Renal cortical epithelial cell (primary cell): ENCODE measurements at places on chromosomes 3 and 15. TPM values are rescaled to one million over a fixed set of nuclear protein-coding genes. Genes with fewer than 3 reads are reported as not detected.
A peak's percentile ranks its signal among the peaks of the same experiment; 100 is the strongest.

DNA sequence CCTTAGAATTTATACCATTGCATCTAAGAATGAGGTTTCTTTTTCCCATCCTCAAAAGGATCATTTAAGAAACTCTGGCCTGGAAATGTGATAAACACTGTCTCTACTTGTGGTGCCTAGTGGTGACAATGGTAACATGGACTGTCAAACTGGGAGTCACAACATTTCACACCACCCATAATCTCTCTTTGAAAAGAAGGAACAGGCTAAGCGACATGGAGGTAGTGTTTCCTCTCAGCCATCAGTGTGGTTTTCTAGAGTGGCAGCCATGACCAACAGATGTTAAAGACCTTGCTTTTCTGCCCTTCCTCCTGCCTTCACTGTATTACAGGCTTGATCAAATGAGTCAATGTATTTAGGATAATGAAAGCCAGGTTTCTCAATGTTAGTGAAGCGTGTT lies 283.1 kb upstream of the STAC start:
- DNase-seq: no peak

DNA sequence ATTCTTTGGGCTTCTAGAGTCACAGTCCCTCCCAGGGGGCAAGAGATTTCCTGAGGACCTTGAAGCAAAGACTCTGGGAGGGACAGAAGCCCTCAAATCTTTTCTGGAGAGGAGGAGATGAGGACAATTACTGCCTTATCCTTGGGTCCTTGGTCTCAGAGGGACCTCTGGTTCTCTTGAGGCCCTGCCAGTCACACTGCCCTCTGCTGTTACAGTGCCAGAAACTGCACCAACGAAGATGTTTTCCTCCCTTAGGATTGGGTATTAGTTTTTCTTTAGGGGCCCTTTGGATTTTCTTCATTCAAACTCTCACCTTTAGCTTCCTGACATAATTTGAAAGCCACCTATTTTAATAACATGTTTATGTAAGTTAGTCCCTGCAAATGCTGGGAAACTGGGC lies 58.2 kb upstream of the SCN5A start:
- DNase-seq: no peak

DNA sequence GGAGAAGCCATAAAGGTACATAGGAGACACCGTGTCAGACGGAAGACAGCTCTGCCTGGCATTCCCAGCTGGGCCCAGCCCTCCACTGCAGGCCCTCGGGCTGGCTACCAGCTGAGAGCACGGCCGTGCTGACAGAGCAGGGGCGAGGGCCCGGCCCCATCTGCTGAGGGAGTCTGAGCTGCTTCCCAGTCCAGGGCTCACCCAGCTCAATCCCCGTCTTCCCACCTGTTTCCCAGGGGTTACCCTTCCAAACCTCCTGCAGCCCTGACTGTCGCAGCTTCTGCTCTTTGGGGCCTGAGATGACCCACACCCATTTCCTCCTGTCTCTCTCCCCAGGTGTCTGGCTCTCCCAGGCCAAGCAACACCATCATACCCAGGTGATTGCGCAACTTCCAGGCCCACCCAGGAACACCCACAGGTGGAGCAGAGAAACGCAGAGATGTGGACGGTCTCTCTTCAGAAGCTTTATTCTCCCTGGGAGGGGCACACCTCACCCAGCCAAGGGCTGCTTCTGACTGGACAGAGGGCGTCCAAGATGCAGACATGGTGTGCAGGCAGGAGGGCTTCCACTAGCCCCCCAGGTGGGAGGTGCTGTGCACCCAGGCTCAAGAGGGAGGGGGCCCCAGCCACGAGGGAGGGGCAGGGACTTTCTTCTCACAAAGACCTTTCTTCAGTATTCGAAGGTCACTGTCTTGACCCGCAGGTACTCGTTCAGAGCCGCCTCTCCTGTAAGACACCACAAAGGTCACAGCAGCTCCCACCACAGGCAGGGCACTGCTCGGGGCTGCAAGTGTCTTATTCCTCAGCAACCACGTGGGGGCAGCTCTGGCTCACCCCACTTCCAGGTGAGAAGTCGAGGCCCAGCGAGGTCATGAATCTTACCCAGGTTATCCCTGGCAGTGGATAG lies 19.4 kb upstream of the SLC41A3 start:
- DNase-seq: no peak

DNA sequence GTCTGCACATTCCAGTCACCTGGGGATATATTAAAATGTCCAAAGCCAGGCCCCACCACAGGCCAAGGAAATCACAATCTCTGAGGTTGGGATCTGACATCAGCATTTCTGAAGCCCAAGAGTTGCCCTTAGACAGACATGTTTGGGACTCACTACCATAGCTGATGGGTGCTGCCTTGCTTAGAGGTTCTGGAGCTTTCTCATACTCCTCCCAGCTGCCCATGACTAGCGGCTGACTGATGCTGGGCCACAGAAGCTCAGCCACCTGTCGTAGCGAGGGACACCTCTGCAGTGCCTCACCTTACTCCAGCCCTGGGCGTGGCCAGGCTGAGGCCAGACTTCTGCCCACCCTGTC lies 58.8 kb upstream of the XCR1 start:
- no peak for DNase-seq

- no peak for DNase-seq
These were observed 40.2 kb upstream of the SLC6A11 start for GRCh38 chr3:10775828-10776227.

- peak; percentile 37 for DNase-seq
These were observed 352.3 kb downstream of the ROBO2 start for GRCh38 chr3:77392181-77392580.

DNA sequence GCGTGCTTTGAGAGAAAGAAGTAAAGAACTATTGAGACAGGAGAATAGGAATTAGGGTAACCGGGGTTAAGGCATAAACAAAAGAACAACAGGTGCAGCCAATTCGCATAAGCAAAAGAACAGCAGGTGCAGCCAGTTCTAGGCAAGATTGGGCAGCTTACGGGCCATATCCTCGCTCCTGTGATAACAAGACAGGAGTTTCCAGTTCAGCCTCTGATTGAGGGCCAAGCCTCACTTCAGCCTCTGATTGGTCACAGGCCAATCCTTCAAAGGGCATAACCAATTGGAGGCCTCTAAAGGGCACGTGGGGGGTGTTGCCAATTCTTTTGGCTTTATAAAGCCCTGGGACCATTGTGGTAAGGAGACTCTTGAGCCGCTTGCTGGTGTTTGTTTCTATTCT lies 143.5 kb downstream of the GADL1 start:
- DNase-seq: no peak

GRCh38 chr15:79049416-79049815 lies 41.2 kb downstream of the RASGRF1 start:
- DNase-seq: no peak

DNA sequence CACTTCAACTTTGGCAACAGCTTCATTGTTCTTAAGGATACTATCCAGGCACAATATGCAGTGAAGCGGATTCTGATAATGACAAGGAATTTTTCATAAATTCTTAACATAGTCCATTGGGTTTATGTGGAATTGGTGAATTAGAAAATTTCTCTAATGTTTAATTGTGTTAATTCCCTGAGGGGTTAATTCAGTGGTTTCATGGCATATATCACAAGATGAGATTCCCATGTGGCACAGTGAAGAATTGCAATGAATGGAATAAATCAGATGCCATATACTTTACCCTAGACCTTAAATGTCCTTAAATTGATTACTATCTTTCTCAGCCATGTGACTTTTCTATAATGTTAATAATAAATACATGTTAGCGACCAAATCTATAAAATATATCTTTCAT lies 1244.1 kb downstream of the ROBO2 start:
- DNase-seq: no peak

- DNase-seq: no peak
These were observed 7.8 kb downstream of the ATP6V1A start for GRCh38 chr3:113754494-113755159.

DNA sequence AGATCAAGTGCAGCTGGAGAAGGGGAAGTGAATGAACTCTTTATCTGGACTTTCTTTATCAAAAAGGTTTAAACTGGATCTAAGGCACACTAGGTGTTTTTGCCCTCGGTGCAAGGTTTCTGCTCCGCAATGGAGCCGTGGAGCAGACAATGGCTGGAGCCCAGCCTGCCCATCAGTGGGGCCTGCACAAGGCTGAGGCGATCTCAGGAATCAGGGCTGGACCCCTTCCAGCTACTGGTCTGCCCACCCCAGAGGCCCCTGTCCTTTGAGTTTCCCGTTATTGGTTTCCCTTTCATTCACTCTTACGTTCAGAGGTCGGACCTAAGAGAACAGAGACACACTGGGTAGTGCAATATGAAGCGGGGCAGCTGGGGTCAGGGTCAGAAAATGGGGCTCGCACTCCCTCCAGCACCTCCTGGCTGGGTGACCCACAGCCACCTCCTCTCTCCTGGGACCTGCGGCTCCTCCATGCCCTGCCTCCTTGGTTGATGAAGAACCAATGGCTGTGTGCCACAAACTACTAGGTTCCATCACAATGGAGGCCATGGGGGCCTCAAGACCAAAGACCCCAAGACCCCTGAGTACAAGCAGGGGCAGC lies 164.6 kb downstream of the CHSY1 start:
- no peak for DNase-seq

- DNase-seq: peak; percentile 30
These were observed 193.6 kb downstream of the UACA start for GRCh38 chr15:70569714-70570231.

- no peak for DNase-seq
These were observed 24.6 kb upstream of the SACM1L start for GRCh38 chr3:45664578-45664977.

DNA sequence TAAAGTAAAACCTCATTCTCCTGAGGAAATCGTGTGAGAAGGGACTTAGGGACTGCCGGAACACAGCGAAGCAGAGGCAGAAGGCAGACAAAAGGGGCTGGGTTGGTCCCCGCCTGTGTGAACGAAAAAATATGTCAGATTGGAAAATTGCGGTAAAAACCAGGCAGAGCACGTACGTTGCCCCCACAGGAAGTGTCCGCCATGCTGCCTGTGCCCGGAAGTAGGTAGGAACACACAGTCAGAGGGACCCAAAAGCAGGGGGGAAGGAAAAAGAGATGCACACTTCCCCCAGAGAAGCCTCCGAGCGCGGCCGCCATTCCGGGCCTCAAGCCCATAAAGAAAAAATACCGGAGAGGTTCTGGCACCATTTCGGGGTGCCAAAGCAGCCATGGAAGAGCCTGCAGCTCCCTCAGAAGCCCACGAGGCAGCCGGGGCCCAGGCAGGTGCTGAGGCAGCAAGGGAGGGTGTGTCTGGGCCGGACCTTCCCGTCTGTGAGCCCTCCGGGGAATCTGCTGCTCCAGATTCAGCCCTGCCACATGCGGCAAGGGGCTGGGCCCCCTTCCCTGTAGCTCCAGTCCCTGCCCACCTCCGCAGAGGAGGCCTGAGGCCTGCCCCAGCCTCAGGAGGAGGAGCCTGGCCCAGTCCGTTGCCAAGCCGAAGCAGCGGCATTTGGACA lies at the start of gene MKRN3:
MKRN3 (plus strand) TSS at position 280 of the 676 bp plus-strand sequence; CDS start at position 389, 109 bp downstream.
- peak; percentile 3 for DNase-seq

DNA sequence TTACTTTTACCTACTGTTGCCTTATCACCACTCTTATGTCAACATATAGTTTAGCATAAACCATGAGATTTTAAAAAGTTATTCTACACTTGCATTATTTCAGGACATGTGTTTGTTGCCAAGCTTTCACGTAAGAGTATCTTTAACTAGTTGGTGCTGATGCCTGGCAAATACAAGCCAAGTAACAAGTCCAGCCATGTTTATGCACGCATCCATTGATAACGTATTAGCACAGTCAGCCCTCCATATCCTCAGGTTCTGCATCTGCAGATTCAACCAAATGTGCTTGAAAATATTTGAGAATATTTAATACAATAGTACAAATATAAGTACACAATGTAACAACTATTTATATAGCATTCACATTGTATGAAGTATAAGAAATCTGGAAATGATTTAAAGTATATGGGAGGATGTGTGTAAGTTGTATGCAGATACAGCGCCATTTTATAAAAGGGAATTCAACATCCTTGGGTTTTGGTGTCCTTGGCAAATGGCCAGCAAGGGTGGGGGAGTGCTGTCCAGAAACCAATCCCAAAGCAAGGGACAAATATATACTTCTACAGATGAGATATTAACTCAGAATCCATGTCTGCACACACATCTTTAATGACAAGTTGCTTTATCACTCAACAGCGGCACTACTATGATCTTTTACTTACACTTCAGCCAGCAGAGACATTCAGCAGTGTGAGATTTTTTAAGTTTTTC lies 8.7 kb upstream of the SETD5 start:
- DNase-seq: no peak

DNA sequence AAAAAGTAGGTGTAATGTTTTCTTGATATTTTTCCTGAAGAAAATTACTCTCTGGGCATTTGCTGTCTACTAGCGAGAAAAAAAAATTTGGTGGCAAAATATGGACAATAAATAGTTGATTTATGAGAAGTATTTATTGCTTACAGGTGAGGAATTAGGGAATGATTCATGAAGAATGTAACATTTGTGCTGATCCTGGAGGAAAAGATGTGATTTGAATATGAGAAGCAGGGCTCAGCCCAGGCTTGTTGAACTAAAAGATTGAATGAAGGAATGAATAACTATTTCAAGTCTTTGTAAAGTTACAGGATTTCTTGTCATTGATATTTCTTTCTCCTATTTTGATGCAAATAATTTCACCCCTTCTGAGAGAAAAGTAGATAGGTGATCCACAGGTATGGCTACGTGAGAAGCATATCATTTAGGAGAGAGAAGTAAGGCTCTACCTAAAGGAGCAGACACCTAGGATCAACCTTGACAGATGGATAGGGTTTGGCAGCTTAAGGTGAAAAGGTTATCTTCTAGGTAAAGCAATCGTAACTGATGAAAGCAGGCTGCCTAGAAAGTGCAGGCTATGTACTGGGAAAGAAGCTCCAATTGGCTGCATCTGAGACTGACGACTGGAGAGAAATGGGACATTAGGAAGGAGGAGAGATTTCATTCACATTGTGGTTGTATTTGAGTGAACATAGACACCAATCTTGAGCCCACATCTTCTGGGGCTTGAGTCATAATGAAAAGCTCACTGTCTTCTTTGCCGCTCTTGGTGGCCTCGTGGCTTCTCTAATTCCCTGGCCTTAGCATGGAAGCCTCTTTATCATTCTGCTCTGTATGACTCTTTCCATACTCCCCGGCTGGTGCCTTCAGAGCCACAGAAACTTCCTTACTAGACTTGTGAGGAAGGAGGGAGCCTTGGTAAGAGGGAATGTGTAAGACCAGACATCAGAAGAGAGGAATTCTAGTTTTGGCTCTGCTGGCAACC lies 106.5 kb downstream of the P3H2 start:
- DNase-seq: no peak

DNA sequence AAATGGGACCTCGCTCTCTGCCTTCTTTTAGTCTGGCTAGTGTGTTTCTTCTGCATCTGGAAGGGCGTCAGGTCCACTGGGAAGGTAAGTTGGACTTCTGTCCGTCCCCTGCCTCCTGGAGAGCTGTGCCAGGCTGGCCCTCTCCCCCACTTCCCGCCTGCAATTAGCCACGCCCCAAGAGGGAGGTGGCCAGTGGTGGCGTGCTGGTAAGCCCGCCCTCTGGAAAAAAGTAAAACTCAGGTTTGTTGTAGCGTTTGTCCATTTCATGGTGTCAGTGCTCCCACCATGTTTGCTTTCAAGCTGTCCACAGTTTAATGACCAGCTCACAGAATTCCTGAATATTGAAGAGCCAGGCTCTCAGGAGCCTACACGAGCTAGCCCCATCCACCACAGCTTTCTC lies 55.6 kb downstream of the SLC6A6 start:
- peak; percentile 80 for DNase-seq

The EEF1AKMT4 gene
- 4.3 and 4.7 TPM in 2 replicates for total RNA-seq

The NOX5 gene
- total RNA-seq: 0.55 TPM in 1 of 2 replicates, not detected in the other

The RYK gene
- total RNA-seq: 87.2 and 139 TPM in 2 replicates

The MYL3 gene
- 4.7 and 15.2 TPM in 2 replicates for total RNA-seq

The MORC1 gene
- under 0.01 and 0.05 TPM in 2 replicates for total RNA-seq

The CKMT1A gene
- 0.35 TPM in 1 of 2 replicates, not detected in the other for total RNA-seq

The ZBED2 gene
- 13.5 and 15.2 TPM in 2 replicates for total RNA-seq

The CCDC54 gene
- total RNA-seq: 0.10 TPM in 1 of 2 replicates, not detected in the other

The ADAMTSL3 gene
- total RNA-seq: 11.1 and 20.7 TPM in 2 replicates

The PLSCR2 gene
- total RNA-seq: 1.4 TPM in 1 of 2 replicates, not detected in the other

The CCDC9B gene
- 59.2 and 165 TPM in 2 replicates for total RNA-seq

The LYZL4 gene
- not detected in 2 replicates for total RNA-seq
